NCI-H446 (cell line): ENCODE measurements at places on chromosomes 2 and 18.
A peak's percentile ranks its signal among the peaks of the same experiment; 100 is the strongest.

DNA sequence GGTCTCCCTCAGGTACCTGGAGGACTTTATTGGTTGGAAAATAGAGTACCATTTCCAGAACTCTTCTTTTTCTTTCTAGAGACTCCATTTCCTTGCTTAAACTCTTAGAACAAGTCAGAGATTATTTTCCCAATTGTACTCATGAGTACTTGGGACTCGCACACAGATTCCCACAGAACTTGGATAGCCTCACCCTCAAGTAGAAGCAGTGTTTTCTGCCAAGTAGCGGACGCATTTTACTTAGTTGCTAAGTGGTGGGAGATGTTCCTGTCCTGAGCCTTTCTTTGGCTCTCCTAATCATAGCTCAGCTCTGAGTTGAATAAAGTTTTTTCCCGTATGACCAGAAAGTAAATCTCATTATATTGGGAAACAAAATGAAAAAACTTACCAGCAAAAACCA lies 17.2 kb downstream of the SLC30A3 start:
- DNase-seq, result no peak

DNA sequence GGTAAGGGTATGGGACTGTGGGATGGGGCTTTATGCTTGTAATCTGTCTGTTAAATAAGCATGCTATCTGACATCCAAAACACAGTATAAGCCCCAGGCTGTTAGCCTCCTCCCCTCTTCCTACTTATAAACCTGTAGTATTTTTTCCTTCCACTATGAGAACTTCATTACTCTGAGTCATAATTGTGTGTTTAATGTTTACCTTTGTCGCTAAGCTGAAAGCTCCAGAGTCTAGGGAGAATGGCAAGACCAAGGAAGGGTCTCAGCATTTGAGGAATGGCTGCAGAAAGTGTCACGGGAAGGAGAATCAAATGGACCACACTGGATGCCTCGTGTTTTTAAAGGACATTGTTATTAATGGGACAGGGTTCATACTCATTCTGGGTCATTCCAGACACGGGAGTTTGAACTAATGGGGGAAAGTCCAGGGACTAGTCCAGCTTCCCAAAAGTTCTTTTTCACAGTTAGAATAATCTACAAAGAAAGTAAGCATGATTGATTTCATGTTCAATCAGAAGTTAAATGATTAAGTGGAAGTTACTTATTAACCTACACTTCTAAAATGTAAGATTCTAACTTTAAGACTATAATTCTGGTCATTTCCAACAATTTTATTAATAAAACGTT lies 292.2 kb downstream of the AFF3 start:
- DNase-seq, result no peak

GRCh38 chr2:238988105-238988504 lies 140.2 kb downstream of the TWIST2 start:
- no peak for DNase-seq

- no peak for DNase-seq
These were observed 256.8 kb upstream of the ZEB2 start for GRCh38 chr2:144776766-144777165.

GRCh38 chr2:216888887-216889622 lies 29.2 kb upstream of the TNP1 start:
- DNase-seq, result peak; percentile 64

- DNase-seq, result no peak
These were observed 63.2 kb downstream of the GNAL start for GRCh38 chr18:11752116-11752911.

- no peak for DNase-seq
These were observed 7.4 kb upstream of the TMEM87B start for GRCh38 chr2:112047537-112048235.

DNA sequence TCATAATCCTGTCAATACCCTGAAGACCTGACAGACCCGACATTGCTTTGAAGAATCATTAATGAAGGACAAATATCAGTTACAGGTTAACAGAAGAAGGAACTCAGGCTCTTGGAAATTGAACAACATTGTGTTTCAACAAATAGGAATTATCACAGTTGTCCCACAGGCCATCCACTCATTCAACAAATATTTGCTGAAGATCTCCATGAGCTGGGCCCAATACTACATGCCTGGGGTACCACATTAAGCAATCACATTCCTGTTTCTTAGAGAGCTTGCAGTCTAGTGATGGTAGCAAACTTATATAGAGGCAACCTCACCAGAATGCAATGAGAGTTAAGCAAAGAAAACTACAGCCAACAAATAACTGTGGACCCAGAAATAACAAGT lies 671.6 kb upstream of the ACVR2A start:
- no peak for DNase-seq

- DNase-seq, result no peak
These were observed 276.8 kb upstream of the HDAC4 start for GRCh38 chr2:239677453-239678185.

DNA sequence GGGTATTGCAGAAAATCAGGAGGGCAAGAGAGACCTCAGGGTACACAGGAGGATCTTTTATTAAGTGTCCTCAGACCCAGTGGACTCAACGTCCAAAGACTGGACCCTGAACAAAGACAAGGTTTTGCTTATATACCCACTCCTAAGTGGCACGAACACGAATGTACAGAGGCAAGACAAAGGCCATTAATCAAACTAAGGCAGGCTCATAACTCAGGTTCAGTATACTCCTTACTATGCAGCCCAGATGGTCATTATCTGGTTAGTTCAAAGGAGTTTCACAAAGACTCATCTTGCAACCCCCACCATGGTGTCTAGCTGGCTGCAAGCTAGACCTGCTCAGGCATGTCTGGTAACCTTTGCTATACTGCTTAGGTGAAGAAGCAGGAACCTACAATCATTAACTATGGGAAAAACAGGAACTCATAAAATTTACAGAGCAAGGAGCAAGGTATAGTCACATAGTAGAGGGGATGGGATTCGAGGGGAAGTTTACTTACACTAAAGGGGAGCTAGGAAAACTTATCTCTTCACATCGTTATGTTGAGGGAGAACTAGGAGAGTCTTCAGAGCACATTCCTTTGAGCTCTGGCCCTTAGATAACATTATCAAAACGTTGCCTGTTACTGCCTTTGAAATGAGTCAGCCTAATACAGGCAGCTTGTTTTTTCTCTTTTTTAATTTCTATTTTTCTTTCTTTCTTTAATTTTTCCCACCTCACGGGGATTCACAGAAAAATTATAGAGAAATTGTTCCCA lies 33.9 kb downstream of the SLC4A3 start:
- no peak for DNase-seq

DNA sequence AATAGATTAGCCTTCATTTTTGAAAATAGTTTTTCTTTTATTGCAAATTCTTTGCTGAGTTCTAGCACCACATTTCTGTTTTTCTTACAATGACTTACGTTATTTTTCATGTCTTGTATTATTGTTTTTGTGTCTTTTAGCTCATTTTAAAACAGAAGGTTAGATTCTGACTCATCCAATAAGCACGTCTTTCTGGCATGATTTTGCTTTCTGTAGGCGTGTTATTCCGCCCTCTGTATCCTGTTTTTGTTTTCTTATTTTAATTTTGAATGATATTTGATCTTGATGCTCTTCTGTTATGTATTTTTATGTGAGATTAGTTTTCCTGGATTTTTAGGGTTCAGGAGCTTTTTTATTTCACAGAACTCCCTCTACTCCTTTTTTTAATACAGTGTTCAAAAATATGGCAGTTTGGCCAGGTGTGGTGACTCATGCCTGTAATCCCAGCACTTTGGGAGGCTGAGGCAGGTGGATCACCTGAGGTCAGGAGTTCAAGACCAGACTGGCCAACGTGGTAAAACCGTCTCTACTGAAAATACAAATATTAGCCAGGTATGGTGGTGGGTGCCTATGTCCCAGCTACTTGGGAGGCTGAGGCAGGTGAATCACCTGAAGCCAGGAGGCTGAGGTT lies 145.0 kb downstream of the CLIP4 start:
- DNase-seq, result no peak

- no peak for DNase-seq
These were observed 1860.6 kb upstream of the PIK3C3 start for GRCh38 chr18:40094441-40094840.

DNA sequence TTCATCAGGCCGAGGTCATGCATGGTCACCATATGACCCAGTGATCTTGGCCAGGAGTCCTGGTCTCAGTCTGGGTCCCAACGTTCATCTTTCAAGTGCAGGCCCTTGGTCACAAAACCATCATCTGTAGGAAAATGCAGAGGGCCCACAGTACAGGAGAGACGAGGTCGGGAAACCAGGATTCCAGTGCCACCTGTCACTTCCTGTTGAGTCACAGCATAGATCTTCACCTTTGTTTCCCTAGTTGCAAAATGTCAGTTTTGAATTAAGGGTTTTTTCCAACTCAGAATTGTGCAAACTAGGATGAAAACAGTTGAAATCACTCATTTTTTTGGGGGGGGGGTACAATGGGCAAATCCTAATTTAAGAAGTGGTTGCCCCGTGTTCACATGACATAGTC lies 162.2 kb downstream of the INSIG2 start:
- no peak for DNase-seq

GRCh38 chr2:151325581-151326095 lies 31.8 kb upstream of the TNFAIP6 start:
- DNase-seq, result no peak

GRCh38 chr2:199977984-199978415 lies 22.6 kb downstream of the MAIP1 start:
- no peak for DNase-seq

GRCh38 chr18:4144201-4144600 lies 310.9 kb downstream of the DLGAP1 start:
- DNase-seq, result no peak

DNA sequence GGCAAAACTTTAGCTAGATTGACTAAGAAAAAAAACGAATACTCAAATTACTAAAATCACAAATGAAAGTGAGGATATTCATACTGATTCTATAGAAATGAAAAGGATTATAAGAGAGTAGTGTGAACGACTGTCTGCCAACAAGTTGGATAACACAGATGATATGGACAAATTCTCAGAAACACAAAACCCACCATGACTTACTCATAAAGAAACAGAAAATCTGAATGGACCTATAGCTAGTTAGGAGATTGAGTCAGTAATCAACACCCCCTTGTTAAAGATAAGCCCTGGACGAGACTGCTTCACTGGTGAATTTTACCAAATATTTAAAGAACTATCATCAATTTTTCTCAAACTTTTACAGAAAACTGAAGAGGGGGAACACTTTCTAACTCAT lies 108.8 kb upstream of the TMEM200C start:
- DNase-seq, result no peak

DNA sequence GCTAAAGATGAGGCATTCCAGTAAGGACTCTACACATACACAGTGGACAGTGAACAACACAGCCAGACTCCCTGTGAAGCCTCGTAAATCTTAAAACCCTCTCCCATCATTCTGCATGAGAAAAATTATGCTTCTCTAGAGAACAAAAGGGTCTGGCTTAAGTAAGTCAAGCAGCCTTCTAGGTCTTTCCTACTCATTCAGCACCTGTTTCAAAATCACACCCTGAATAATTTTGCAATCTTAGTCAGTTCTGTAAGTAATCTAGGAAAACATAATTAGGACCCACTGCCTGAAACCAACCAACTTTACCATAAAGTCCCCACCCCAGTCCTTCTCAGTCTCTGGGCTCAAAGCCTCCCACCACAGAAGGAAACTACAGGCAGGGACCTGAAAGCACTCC lies 19.7 kb downstream of the IAH1 start:
- no peak for DNase-seq

- no peak for DNase-seq
These were observed 271.9 kb upstream of the CXCR4 start for GRCh38 chr2:136389809-136390208.

- no peak for DNase-seq
These were observed 64.1 kb downstream of the CCDC93 start for GRCh38 chr2:117949806-117950205.

DNA sequence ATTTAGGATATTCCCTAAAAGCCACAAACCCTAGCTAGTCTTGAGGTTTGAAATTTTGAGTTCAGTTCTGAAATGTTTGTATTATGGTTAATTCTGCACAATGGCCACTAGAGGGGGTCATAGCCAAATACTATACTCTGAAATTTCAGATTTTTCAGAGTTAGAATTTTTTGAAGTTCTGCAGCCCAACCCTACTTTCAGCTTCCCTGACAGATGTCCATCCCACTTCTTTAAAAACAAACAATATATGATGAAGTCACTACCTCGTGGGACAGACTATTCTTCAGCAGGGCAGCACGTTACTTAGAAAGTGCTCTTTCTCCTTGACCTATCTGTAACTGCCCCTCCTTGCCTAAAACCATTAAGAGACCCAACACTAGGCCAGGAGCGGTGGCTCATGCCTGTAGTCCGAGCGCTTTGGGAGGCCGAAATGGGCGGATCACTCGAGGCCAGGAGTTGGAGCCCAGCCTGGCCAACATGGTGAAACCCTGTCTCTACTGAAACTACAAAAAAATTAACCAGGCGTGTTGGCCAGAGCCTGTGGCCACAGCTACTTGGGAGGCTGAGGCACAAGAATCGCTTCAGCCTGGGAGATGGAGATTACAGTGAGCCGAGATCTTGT lies 48.2 kb upstream of the PAPOLG start:
- DNase-seq, result peak; percentile 21

DNA sequence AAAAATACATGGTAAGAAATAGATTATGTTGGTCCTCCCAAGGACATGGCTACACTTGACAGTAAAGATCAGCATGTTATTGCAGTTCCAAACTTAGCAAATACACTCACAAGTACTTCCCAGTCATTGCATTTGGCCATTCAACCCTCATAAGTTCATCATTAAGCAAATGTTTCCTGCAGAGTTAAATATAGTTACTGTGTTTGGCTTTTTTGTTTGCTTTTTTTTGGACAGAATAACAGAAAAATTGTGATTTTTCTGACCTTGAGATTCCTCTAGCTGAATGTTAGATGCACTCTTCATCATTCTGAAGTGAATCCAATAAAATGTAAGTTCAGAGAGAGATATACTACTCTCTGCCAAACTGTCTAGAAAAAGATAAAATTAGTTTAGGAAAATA lies 295.3 kb downstream of the GPD2 start:
- DNase-seq, result no peak

DNA sequence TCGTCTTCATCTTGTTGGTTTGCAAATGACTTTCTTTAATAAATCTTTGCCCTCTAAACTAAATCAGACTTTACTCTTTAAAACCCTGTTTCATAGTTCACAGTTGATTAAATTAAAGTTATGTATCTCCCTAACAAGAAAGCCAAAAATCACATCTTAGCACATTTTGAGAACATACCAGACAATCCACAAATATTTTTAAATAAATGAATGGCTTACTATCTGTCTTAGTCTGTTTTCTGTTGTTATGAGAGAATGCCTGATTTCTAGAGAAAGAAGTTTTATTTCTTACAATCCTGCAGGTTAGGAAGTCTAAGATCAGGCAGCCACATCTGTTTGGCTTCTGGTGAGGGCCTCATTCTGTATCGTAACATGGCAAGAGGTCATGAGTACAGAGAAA lies 1090.2 kb upstream of the PIK3C3 start:
- no peak for DNase-seq

DNA sequence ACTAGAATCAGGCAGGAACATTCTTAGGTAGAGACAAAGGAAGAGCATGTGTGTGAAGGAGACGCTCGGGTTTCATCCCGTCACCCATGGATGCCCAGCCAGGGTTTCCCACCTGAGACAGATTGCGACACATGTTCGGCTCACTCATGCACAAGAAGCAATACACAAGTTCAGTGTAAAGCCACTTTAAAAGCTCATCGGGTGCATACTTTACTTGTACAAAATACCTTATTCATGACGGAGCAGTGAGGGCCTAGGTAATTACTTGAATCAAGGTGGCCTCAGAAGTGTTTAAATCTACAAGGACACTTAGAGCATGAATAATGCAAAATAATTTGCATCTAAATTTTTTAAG lies 42.0 kb downstream of the ZEB2 start:
- no peak for DNase-seq
